ENCODE measurements at places on chromosomes 1 and 21.

DNA sequence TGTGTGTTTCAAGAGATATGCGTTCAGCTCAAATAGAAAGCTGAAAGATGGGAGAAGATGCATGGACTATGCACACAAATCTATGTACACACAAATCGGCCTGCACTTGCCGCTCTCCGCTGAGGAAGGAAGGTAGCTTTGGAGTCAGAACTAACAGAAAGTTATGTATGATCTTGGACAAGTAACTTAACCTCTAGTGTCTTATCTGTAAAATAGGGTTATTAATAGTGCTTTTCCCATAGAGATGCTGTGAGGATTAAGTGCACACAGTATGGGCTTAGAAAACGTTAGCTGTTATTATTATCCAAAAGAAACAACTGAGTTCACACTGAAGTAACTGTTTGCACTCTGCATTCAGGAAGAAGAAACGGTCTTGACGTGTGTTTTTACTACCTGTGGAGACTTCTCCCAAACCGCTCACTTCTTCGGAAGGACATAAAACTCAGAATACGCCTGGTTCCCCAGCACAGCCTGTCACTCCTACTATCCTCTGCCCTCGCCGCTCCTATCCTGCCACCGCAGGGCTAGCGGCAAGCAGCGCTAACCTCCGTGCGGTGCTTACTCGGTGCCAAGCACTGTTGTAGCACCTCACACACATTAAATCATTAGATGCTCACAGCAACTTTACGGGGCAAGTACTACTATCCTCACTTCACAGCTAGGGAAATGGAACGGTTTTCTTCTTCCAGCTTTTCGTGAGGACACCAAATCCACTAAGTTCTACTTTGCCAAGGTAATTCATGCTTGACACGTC lies 1.3 kb downstream of the TGFBR3 start:
- no peak for DNase-seq

- no peak for DNase-seq
Observed at GRCh38 chr1:39173119-39173994, 31.1 kb upstream of the MACF1 start.

GRCh38 chr1:7608628-7609305 lies 162.3 kb upstream of the VAMP3 start:
- DNase-seq, result no peak

DNA sequence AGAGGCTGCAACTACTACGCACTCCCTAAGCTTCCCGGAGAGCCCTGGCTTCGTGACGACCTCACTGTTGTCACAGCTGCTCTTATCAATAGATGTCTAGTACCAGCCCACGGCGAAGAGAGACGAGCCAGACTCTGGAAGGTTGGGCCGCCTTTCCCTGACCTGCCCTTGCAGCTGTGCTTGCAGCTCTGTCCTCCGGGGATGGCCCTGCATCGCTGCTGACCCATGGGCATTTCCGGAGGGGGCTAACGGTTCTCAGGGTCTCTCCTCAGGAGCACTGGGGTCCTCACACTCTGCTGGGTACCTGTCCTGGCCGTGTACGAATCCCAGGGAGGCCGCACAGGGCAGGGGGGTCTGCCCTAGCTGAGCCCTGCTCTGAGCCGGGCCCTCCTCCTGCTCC lies 93.8 kb upstream of the COL6A1 start:
- no peak for DNase-seq

DNA sequence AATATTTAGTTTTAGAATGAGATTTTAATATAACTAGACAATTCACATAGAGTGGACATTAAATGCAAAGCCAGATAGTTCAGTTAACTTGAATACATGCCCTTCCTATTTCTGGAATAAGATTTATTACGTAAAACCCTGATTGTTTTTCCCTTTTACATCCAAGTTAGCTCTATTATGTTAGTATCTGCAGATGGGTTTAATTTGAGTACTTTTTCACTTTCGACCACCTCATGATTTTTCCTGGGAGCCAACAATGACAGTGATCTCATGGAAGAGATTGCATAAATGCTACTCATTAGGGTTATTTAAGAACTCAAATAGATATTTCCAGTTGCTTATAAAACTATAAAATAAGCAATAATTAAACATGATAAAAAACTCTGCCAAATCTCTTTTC lies 199.4 kb upstream of the PTGFR start:
- DNase-seq, result no peak

GRCh38 chr1:53104289-53104913 lies 38.0 kb downstream of the SLC1A7 start:
- no peak for DNase-seq

DNA sequence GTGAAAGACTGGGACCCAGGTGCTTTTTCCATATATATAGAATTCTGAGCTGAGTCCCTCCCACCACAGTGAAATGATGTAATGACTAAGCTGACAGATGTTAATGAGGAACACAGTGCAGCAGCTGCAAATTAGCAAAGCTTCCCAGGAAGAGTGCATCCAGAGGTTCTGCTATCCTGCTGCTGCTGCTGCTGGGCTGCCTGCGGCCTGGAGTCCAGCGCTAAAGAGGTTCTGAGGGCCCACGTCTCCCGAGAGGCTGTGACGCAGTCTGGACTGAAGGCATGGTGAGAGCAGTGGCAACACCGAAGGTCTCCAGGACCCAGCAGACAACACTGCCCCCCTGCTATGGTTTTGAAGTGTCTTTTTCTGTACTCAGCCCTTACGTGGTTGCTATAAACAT lies 63.9 kb downstream of the URB2 start:
- DNase-seq, result no peak

DNA sequence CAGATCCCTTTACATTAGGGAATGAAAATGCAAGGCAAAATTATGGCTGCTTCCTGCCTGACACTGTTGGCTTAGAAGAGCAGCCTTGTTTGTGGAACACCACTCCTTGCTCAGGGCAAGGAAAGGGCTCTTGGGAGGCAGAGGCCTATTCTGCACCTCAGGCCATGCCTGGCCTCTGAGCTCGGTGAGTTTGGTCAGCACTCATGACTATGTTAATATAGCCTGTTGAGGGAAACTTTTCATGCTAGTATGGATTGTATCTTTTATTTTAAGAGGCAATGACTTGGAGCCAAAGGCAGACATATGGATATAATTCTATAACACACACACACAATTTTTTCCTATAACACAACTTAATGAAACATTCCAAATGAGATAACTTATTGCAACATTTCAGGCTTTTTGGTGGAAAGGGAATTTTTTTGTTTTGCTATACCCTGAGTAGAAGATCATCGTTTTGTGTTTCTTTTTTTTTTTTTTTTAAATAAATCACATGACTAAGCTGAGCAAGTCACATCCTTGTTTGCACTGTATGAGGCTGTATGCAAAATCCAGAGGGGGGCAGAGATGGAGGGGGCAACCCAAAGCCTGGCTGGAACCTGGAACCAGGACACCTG lies 5.6 kb upstream of the YRDC start:
- DNase-seq, result no peak

Measured in NCI-H187 treated with DMSO at 0.1 percent for 48 hours (cell line).